ENCODE measurements at places on chromosomes 4 and X.

DNA sequence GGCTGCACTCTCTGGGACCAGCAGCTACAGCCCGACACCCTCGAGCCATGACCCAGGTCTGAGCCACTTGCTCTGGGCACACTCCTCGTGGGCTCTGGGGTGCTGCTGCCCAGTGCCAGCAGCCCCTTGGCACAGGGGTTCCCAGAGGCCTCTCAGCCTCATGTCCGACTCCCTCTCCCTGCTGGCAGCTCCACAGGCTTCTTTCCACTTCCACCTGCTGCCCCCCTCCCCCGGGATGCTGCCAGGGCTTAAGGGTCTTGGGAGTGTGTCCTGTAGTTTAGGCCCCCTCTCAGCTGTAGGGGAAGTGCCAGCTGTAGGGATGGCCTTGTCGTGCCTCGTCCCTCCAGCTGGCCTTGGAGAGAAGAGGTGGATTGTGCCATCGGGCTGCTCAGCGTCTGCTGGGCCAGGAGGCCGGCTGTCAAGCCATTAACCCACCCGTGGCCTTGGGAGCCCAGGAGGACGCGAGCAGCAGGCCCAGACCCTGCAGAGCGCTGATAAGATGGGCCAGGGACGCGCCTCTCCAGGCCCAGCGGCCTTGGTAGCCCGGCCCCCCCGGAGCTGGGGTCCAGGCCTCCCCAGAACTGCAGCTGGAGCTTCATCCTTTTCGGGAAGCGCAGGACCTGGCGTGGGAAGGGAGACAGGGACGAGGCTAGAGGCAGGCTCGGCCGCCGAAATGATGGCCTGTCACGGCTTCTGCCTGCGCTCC is 1.0 kb upstream of the USP27X start:
- no peak for DNase-seq

DNA sequence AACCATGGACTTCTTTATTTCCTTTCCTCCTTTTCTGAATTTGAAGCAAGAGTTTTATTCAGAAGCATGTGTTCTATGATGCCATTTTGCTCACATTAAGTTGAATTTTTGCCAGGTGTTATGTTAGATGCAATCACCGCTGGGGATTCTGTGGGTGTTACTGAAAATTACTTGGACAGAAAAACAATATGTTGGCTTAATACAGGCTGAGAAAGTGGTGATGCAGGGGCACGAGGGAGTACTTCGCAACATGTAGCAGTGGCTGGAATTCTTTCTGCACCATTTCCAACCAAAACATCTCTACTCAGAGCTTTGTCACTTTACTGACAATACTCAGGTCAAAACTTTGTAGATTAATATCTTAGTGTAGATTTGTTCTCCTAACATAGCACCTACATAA is 109.2 kb upstream of the PCDH18 start:
- no peak for DNase-seq

DNA sequence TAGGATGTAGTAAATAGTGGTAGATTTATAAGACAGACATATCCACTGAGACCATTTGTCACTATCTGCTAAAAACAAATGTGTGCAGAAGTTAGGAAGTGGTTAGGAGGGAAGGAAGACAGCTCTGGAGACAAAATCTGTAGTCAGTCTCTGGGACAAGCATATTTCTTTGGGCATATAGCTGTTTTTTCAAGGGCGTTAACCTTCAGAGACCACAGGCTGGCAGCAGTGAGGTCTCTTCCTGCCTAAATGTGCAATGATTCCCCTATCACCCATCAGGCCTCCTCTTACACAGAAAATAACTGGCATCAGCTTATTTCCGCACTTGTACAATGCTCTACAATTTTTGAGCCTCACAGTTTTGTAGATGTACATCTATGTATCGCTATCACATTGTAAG is 6.5 kb downstream of the TMEM150C start:
- DNase-seq: no peak

- no peak for DNase-seq
Observed at GRCh38 chr4:18421519-18421918, 400.0 kb upstream of the LCORL start.

- DNase-seq: no peak
Observed at GRCh38 chr4:8911316-8912088, 39.9 kb upstream of the HMX1 start.

- no peak for DNase-seq
Observed at GRCh38 chrX:13177921-13178566, 133.6 kb upstream of the FAM9C start.

DNA sequence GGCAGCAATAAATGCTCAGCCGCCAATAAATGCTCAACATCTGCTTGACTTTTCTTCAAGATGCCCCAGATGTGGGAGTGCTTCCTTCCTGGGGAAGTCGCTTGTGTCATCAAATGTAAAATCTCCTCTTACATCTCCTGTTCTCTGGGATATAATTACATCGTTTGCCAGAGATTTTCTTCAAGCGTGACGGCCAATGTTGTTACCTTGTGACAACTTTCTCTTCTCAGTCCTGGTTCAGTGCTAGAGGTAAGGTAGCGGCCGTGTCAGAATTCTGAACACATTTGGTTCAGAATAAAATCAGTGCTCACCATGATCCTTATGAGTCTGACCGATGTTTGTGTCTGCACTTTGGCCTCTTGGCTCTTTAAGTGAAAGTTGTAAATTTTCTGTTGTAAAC is 102.5 kb downstream of the ASMT start:
- no peak for DNase-seq
